ENCODE measurements at places on chromosomes 13 and 19.

DNA sequence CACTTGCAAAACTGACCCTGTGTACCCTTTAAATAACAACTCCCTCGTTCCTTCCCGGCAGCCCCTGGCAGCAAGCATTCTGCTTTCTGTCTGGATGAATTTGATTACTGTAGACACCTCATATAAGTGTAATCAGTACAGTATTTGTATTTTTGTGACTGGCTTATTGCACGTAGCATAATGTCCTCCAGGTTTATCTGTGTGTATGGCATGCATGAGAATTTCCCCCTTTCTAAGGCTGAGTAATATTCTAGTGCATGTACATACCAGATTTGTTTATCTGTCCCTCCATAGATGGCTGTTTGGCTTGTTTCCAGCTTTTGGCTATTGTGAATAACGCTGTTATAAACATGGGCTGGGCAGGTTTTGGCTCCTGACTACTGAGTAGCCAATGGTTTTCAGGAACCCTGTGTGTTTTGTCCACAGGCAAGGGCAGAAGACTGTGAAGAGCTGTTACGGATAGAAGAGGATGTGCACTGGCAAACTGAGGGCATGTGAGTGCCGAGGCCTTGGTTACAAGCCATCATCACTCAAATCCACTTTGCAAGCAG, 98.0 kb downstream of the ESD start:
- DNase-seq = peak; percentile 73

- no peak for DNase-seq
These were observed 12.1 kb downstream of the IGFL1 start for GRCh38 chr19:46241626-46242025.

GRCh38 chr19:40741527-40742390, 8.5 kb downstream of the ACTMAP start:
- no peak for DNase-seq

- no peak for DNase-seq
These were observed 1.7 kb downstream of the AP1M1 start for GRCh38 chr19:16199275-16199932.

DNA sequence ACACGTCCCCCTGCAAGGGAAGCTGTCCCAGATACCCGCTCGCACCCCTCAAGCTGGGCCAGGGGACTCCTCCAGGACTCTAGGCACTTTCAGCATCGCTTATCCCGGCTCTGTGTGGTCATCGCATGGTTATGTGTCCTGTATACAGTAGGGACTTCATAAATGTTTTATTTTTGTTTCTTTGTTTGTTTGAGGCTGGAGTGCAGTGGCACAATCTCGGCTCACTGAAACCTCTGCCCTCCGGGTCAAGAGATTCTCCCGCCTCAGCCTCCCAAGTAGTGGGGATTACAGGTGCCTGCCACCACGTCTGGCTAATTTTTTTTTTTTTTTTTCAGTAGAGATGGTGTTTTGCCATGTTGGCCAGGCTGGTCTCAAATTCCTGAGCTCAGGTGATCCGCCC, 7.5 kb downstream of the ANGPTL8 start:
- DNase-seq = no peak

DNA sequence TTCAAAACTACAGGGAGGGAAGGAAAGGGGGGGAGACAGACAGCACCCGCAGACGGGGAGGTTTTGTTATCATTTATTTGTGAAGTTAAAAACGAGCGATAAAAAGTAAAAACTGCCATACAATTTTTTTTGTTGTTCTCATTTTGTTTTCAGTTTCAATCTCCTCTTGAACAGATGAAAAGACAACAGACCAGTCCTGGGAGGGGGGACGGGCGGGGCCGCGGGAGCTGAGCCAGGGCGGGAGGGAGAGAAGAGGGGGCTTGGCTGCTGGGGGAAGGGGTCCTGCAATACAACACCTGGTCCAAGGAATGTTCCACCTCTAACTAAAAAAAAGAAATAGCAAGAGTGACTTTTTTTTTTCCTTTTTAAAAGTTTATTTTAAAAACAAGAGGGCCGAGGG, 11.3 kb downstream of the KHSRP start:
- no peak for DNase-seq

- peak; percentile 49 for DNase-seq
These were observed 11.9 kb downstream of the SELENOW start for GRCh38 chr19:47790398-47790814.

DNA sequence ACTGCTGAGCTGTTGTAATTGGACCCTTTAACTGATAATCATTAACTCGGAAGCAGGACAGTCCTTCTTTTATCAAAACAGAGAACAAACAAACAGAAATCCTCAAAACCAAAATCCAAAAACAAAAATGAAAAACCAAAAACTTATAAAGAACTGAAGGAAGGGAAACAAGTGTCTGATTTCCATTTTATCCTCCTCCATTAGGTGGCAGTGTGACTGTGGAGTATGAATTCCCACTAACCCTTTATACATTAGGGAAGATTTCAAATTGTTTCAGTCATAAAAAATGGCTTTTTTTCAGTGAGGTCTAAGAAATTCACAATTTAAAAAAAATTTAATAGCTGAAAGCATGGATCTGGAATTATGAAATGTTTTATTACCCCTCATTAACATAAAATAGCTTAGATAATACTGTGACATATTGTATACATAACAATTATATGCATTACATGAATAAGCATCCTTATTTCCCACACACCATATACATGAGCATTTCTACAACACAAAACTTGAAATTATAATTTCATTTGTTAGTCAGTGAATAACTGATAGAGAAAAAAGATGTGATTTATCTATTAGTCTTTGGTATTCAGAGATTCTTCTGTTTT, 1074.3 kb upstream of the PCDH9 start:
- no peak for DNase-seq

DNA sequence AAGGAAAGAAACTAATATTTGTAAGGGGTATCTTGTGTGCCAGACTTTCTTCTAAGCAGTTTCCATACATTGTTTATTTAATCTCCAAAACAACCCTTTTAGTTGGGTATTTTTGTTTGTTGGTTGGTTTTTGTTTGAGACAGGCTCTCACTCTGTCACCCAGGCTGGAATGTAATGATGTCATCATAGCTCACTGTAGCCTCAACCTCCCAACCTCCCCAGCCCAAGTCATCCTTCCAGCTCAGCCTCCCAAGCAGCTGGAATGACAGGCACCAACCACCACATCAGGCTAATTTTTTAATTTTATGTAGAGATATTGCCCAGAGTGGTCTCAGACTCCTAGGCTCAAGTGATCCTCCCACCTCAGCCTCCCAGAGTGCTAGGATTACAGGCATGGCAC, 41.2 kb upstream of the LSM14A start:
- DNase-seq = no peak

Measured in NCI-H748 treated with DMSO at 0.1 percent for 48 hours (cell line).